ENCODE measurements at places on chromosomes 4 and X. TPM values are rescaled to one million over a fixed set of nuclear protein-coding genes. Genes with fewer than 3 reads are reported as not detected.

GRCh38 chrX:38154340-38154739, 66.3 kb downstream of the SRPX start:
- no peak for DNase-seq

IL13RA2 gene
- 1.1 TPM for total RNA-seq

- no peak for DNase-seq
These were observed 3.3 kb upstream of the IL21 start for GRCh38 chr4:122624205-122624604.

SMR3B gene
- total RNA-seq = not detected

GRCh38 chrX:101744085-101744484, 84.4 kb upstream of the ARMCX2 start:
- DNase-seq = no peak

AREG gene
- under 0.01 TPM for total RNA-seq
